ENCODE measurements at places on chromosomes 5 and 9.

DNA sequence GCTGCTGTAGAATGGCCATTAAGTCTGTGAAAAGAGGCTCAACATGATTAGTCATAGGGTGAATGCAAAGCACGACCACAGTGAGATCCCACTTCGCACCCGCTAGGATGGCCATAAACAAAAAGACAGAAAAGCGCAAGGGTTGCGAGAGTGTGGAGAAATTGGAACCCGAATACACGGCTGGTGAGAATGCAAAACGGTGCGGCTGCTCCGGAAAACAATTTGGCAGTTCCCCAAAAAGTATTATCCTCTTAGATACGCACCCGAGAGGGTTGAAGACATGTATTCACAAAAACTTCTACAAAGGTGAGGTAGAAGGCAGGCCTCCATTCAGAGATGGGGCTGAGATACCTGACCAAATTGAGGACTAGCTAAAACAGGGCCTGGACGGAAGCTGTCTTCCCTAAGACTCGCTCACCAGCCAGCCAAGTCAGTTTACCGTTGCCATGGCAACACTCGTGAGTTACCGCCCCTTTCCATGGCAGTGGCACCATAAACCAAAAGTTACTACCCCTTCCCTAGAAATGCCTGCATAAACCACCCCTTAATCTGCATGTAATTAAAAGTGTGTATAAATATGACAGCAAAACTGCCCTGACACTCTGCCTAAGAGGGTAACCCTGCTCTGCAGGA lies 726 bp upstream of the PSMB7 start:
- no peak for DNase-seq

- no peak for DNase-seq
Observed at GRCh38 chr5:124990723-124991122, 244.3 kb upstream of the ZNF608 start.

GRCh38 chr5:93583768-93584595 lies 960 bp downstream of the NR2F1 start:
- DNase-seq, result peak; percentile 59

DNA sequence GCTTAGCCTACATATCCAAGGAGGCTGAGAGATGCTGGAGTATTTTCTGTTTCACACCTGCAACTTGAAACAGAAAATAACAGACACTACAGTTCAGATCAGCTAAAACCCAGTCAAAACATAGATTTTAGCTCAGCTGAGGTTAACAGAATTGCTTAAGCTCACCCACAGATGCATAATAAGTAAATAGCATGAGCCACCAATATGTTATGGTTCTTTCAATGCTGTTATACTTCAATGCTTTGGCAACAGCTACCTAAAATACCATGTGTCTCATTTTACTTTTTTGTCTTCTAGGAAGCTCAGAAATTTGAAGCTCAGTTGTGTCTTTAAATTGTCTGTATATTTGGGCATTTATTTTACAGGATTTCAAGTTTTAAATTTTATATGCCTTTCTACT lies 35.8 kb upstream of the OR13F1 start:
- no peak for DNase-seq

- DNase-seq, result peak; percentile 40
Observed at GRCh38 chr9:3768712-3769457, 243.1 kb upstream of the RFX3 start.

DNA sequence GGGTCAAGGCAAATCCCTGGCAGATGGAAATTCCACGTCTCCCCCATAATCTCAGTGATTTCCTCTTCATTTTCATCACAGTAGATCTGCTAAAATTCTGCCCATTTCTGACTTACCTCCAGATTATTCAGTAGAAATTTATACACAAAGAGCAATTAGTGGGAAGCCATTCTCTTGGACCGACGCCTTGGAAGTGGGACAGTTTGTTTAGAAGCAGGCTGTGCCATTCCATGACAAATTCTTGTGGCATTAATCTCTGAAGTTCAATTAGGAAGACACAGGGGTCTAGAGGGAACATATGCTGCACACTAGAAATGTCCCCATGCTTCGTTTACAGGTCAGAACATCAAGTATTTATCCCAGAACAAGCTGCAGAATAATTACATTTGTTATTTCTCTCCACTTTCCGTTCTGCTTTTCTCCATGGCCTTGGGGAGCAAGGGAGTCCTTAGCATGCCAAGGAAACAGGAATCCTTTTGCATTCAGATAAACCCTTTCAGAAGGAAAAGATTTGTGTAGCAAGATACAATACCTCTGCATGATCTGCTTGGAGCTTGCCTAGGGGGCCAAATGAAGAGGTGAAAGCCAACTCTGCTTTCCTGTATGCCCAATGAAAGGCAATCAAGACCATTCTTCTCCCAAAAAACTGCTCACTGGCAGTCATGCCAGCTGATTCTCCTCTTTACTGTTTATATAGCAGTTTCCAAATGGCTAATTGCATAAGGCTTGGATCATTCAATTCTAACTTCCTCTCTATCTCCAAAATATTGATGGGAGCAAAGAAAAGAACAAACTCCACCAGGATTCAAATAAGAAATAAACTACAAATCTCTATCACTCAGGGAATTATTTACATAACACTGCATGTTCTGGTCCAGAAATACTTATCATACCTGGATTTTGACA lies 2.5 kb upstream of the PRKACG start:
- DNase-seq, result no peak

All from Right ventricle myocardium superior (tissue), 1 donor.